ENCODE measurements at places on chromosomes 3 and 15. TPM values are rescaled to one million over a fixed set of nuclear protein-coding genes. Genes with fewer than 3 reads are reported as not detected.

- no peak for DNase-seq
Observed at GRCh38 chr3:105759442-105760078, 109.3 kb downstream of the CBLB start.

DNA sequence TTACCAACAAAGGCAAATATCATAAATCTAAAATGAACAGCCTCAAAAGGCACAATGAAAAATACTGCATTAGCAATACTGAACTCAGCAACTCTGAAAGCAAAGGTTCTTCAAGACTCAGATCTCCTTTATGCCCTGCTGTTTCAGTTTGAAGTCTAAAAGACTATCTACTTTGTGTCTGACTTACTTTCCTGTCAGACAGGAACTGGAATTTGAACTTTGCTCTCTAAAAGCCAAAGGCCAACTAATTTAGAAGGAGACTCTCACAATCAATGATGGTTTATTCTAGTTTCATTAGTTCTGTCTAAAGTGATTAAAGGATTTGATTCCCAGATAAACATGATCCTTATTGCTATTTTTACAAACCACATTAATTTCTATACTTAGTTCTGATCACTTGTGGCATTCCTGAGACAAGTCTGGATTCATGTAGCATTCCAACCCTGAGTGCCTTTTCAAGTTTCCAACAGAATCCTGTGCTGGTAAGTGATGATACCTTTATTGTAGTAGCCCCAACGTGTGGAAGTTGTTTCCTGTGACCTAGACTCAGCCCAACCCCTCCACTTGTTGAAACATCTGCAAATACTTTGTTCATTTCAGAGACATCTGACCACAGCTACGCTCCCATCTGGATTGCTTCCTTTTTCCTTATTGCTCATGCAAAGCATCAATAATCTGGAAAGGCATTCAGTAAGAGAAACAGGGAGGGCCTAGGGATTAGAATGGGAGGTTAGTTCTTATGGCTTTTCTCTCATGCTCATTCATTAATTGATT is 14.9 kb upstream of the LEKR1 start:
- DNase-seq: no peak

DNA sequence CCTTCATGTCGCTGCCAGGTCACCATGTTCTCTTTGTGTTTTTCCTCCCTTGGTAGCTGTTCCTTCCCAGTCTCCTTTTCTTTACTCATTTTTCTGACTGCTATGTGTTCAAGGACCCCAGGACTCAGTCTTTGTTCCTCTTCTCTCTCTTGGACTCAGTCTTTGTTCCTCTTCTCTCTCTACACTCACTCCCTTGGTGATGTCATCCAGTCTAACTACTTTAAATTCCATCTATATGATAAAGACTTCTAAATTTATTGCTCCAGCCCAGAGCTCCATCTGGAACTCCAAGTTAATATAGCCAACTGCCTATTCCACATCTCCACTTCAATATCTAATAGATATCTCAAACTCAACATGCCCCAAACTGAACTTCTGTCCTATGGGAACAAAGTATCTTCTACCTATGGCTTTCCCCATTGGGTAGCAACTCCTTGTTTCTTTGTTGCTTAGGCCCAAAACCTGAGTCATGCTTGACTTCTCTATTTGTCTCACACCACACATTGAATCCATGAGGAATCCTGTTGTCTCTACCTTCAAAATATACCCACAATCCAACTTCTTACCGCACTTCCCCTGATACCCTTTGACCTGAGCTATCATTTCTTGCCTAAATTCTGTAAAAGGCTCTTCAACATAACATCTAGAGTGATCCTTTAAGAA is 4.9 kb upstream of the DYNC1LI1 start:
- no peak for DNase-seq

GRCh38 chr15:40847223-40847961 is 3.5 kb downstream of the SPINT1 start:
- no peak for DNase-seq

DNA sequence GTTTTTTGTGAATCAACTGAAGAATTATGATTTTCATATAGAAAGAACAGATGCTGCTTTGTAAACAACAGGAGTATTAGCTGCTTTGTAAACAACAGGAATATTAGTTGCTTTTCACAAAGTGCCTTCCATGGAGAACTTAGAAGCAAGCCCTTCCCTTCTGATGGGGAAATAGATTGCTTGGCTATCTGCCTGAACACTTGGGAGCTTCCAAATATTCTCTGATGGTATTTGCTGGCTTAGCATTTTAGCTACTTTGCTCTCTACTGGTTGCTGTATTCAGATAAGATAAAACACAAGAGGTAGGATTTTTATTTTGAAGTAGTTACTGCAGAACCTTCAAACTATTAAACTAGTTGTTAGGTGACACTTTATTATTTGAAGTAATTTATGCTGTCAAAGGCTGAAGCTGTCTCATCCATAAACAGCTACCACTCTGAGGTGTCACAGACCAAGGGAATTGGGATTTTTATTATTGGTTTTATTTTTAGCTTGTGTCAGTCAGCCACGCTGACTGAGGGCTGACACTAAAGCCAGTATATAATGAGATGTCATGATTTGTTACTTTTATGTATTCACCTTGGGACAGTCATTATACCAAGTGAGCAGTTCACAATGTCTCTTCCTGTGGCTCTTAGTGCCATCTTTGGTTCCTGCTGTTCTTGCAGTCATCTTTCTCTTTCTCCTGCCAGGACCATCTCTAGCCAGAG is 50.0 kb downstream of the ZIC1 start:
- DNase-seq: no peak

DNA sequence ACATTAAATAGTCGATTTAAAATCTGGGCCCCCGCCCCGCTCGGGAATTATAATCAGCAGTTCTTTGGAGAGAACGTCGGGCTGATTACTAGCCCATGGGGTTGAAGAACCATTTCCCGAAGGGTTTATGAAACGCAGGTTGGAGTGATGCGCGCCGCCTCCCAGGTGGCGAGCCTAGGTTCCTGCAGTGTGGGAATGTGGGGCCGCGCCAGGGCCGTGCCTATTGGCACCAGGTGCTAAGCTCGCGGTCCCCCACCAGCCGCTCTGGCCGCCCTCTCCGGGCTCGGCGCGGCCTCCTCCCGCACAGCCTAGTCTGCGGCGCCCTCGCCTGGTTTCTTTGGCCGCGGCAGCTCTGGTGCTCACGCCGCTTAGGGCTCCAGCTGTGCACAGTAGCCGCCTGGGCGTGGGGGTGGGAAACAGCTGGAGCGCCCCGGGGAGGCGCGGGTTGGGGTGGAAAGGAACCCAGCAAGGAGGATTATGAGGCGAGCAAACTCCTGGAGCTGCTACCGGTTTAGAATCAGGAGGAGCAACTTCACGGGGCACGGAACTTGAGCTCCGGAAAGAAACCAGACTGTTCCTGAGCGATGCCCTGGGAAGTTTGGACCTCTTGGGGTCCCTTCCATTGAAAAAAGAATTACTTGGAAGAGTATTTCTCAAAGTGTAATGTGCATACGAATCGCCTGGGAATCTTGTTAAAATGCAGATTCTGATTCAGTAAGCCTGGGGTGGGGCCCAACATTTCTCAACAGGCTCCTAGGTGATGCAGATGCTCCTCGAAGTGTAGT is 5.6 kb upstream of the MECOM start:
- DNase-seq: no peak

DNA sequence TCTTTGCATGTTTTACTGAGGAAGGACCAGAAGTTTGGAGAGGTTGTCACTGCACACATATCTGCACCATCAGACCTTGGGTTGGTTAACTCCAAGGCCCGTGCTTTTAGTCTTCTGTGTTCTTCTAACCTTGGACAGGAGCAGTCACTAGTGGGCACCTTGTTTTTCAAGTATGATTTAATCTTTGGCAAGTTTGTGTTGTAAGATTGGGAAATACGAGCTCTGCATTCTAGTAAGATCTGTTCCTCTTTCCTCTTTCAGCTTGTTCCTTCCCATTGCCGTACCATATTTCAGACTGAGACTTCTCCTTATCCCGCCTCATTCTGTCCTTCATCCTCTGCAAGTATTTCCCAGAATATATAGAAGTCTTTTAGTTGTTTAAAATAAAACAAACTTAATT is 5.1 kb downstream of the TMOD2 start:
- DNase-seq: no peak

DNA sequence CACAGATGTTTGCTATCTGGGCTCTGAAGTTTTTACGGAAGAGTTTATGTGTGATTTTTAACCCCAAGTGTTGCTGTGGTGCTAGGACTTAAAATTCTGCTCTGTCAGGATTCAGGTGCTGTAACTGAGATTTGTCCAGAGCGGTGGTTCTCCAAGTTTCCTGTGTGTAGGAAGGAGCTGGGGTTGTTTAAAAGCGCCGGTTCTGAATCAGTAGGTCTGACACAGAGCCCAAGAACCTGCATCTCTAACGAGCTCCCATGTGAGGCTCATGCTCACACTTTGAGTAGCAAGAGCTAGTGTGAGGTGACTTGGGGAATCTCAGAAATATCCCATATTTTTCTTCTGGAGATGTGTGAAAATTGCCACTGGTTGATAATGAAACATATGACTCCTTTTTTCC is 325.5 kb downstream of the SATB1 start:
- no peak for DNase-seq

GRCh38 chr3:54530944-54531343 is 396.9 kb downstream of the LRTM1 start:
- DNase-seq: no peak

GRCh38 chr15:67828969-67829646 is 3.8 kb downstream of the SKOR1 start:
- DNase-seq: no peak

DNA sequence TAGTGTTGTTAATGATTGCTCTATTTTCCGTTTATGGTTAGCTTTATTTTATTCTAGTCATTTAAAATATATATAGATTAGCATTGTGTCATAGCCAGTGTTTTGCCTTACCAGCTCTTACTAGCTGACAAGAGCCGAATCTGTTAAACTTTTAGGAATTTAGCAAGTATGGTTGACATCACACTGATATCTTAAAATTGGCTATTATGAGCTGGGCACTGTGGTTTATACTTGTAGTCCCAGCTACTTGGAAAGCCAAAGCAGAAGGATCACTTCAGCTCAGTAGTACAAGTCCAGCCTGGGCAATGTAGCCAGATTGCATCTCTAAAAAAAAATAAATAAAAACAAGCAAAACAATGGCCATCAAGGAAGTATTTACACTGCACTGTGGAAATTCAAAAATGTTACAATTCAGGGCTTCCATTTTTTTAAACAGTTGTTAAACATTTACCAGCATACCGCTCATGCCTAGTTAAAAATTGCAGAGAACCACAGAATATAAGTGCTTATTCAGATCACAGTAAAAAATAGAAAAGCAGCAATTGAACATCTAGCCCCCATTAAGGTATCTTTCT is 208.4 kb upstream of the CGNL1 start:
- DNase-seq: no peak

DNA sequence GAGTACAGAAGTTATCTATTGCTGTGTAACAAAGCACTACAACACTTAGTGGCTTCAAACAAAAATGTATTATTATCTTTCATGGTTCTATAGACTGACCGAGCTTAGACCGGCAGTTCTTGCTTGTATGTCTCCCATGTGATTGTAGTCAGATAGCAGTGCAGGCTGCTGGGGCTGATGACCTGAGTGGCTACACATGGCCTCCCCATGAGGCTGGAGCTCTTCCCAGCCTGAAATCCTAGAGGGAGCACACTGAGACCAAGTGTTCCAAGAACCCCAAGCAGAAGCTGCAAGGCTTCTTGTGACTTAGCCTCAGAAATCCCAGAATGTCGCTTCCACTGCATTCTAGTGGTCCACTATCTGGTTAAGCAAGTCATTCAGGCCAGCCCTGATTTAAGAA is 141.2 kb upstream of the TLE3 start:
- DNase-seq: no peak

GRCh38 chr3:132037581-132037980 is 2.8 kb upstream of the CPNE4 start:
- no peak for DNase-seq

PROK2 gene
- 1.5 TPM for total RNA-seq

TIPIN gene
- total RNA-seq: 2.9 TPM

NR2C2 gene
- 47.1 TPM for total RNA-seq

STT3B gene
- 125 TPM for total RNA-seq

FHIT gene
- total RNA-seq: 28.6 TPM

XCR1 gene
- not detected for total RNA-seq
